ENCODE measurements at places on chromosomes 5 and 9.
A peak's percentile ranks its signal among the peaks of the same experiment; 100 is the strongest.

- DNase-seq, result no peak
Measured at GRCh38 chr9:28888806-28889205, 1315.5 kb upstream of the C9orf72 start.

DNA sequence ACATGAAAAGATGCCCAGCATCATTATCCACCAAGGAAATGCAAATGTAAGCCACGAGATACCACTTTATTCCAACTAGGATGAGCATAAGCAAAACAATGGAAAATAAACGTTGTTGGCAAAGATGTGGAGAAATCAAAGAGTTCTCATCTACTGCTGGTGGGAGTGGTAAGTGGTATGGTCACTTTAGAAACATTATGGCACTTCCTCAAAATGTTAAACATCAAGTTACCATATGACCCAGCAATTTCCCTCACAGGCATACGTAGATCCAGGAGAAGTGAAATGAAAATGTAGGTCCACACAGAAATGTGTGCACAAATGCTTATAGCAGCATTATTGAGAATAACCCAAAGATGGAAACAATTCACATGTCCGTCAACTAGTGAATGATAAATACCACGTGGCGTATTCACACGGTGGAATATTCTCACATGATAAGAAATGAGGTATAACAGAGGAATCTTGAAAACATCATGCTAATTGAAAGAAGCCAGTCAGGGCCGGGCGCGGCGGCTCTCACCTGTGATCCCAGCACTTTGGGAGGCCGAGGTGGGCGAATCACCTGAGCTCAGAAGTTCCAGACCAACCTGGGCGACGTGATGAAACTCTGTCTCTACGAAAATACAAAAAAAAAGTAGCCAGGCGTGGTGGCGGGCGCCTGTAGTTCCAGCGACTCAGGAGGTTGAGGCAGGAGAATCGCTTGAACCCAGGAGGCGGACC lies 16.4 kb upstream of the FLT4 start:
- no peak for DNase-seq

DNA sequence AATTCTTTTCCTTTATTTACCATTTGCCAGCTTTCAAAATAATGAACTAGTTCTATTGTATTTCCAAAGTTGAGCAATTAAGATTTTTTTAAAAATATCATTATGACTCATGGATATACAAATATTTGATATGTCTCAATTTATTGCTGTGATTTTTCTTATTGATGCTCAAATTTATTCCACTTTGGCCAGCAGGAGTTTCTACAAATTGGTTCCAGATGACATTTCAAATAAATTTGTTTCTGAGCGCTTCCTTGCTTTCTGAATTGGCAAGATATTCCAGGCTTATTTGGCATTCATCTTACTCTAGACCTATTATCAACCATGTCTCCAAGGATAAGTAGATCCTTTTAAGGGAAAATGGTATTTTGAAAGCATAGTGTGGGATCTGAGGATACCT lies 58.5 kb upstream of the TJP2 start:
- no peak for DNase-seq

GRCh38 chr5:62585751-62586150 lies 7.1 kb downstream of the LRRC70 start:
- DNase-seq, result no peak

- no peak for DNase-seq
Measured at GRCh38 chr9:84151640-84152039, 171.0 kb downstream of the RMI1 start.

- no peak for DNase-seq
Measured at GRCh38 chr5:5266297-5266696, 126.2 kb downstream of the ADAMTS16 start.

GRCh38 chr9:93132287-93132927 lies 1.6 kb downstream of the NINJ1 start:
- DNase-seq, result peak; percentile 38

DNA sequence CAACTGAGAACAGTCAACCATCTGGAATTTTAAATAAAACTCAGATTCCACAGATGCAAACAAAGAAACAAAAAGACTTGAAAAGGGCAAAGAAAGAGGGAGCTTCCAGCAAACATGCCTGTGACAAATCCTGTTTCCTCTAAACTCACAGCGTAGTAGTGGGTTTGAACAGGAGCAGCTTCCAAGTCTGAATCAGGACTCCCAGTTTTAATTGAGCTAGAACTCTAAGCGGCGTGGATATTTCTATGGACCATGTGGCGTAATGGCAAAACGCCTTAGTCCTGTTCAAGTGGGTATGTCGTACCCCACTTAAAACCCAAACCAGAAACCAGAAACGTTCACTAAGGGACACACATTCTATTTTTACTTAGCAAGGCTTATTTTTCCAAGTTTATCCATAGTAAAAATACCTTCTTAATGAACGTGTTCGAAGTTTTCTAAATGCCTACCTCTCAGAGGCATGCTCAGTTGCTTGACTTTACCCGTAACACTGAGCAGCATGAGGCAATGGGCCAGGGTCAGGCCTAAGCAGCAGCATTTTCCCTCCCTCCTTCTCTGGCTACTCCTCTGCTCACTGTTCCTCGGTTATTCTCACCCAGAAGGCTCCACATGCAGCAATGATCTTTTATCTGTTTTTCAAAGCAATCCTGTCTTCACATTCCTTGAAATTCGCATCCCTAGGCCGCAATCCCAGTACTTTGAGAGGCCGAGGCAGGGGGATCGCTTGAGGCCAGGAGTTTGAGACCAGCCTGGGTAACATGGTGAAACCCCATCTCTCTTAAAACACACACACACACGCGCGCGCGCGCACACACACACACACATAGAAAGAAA lies 77.9 kb downstream of the FNBP1 start:
- DNase-seq, result no peak

GRCh38 chr9:136542241-136543040 lies 3.4 kb downstream of the NOTCH1 start:
- no peak for DNase-seq

GRCh38 chr9:95896580-95896979 lies 21.1 kb downstream of the ERCC6L2 start:
- DNase-seq, result no peak

GRCh38 chr5:120260651-120261050 lies 203.4 kb upstream of the PRR16 start:
- no peak for DNase-seq

- DNase-seq, result no peak
Measured at GRCh38 chr5:83097689-83098231, 20.4 kb downstream of the XRCC4 start.

- peak; percentile 73 for DNase-seq
Measured at GRCh38 chr5:149793256-149793550, 63.1 kb downstream of the PPARGC1B start.

DNA sequence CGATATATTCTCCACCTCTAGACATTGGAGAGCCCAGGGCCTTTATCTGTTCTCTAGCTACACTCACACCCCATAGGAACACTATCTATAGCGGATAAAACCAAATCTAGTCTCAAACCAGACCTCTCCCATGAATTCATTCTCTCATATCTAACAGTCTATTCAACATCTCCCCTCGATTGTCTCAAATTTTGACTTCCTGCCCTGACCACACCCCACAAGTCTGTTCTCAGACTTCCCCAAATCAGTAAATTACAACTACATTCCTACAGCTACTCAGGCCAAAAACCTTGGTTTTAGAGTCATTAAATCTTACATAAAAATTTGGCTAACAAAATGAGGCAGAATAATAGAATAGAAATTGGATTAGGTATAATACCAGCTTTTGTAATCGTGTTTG lies 12.5 kb upstream of the SLC1A3 start:
- DNase-seq, result no peak

GRCh38 chr9:107488375-107489143 lies 1.0 kb downstream of the KLF4 start:
- DNase-seq, result peak; percentile 76

- no peak for DNase-seq
Measured at GRCh38 chr5:40976836-40977235, 67.5 kb downstream of the C7 start.

DNA sequence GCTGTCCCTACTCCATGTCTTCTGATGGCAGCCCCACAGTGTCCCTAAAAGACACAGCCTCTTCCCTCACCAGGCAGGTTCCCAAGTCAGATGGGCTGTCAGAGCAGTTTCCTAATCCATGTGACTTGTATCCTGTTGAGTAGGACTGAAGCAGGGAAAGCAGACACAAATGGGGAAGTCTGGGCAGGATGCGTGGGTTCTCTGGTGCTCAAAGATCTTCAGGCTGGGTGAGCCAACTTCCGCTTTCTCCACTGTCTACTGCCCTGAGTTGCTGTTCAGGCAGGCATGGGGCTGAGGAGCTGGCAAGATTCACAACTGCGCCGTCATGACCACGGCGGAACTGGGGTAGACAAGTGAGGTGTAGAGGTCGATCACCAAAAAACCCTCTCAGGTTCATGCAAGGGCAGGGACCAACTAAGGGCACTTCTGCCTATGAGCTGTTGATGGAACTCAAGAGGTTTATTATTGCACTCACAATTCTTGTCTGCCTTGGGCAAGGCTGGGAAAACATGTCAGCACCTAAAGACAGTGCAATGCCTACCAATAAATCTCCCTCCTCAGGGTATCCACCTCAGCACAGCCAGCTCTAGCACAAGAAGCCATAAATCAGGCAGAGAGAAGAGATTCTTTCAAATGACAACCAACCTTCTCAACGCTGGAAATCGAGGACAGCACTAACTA lies 83.4 kb downstream of the RAPGEF1 start:
- DNase-seq, result peak; percentile 99

GRCh38 chr9:117034866-117035265 lies 347.8 kb downstream of the TRIM32 start:
- peak; percentile 4 for DNase-seq

DNA sequence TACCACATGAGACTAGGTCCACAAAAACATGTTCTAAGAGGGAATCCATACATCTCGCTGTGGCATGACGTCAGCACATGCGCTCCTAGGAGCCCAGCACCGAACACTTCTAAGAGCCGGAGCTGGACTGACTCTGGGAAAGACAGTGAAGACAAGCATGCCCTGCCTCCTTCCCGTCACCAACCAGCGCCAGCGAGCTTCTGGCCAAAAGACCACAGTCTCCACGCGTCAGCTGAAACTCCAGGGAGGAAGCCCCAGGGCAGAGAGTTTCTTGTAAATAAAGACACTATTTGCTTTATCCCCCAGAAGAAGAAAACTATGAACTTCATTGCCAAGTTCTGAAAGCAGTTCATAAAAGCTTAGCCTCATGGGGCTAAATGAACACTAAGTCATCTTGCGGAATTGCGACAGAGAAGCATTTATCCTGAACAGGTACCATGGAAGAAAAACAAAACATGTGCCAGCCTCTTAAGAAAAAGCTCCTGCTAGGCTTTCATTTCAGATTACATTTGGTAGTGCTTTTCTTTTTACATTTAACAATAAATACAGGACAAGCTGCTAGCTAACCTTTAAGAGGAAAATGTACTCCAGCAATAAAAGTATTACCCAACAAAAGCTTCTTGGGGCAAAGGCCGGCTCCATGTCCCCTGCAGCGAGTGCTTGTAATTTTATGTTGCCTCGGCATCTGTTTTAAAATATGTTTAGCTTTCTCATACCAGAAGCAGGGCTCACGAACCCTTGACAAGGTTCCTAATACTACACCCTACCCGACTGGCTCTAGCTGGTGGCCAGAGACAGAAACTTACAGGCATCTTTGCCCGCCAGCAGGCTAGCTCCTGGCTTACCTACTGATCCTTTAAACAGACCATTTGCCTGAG lies 96.5 kb downstream of the PRRT1B start:
- DNase-seq, result no peak

- no peak for DNase-seq
Measured at GRCh38 chr5:89847743-89848142, 561.8 kb downstream of the CETN3 start.

- no peak for DNase-seq
Measured at GRCh38 chr5:139378941-139379361, 4.1 kb downstream of the SLC23A1 start.

GRCh38 chr9:2023532-2023931 lies 8.4 kb downstream of the SMARCA2 start:
- DNase-seq, result peak; percentile 38

DNA sequence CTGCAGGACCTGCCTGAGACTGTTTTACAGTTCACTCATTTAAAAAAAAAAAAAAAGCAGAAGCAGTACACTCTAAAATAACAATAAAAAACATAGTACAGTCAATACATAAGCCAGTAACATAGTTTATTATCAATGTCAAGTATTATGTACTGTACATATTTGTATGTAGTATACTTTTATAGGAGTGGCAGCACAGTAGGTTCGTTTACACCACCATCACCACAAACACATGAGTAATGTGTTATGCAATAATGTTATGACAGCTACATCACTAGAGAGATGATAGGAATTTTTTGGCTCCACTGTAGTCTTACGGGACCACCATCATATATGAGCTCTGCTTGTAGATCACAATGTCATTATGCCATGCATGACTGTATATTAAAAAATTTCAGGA lies 462.8 kb downstream of the ISL1 start:
- DNase-seq, result no peak

DNA sequence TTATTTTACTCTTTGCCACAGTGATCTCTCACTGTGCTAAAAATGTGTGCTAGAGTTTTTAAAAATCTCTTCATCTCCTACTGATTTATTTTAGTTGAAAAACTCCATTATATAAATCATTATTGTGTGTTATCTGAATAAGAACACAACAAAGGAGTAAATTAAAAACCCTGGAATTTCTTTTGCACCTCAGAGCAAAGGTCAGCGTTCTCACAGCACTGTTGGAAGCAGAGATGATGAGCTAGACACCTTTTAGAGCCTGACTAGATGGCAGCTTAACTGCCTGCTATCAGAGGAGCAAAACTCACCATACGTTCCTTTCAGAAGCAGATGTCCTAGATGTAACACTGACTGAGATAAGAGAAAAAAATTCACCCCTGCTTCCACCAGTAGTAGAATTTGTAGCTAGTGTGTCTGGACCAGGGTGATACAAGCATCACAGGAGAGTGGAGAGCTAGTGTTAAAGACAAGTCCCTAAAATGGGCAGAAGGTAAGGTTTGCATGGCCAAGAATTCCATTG lies 147.1 kb downstream of the ENTREP1 start:
- no peak for DNase-seq

DNA sequence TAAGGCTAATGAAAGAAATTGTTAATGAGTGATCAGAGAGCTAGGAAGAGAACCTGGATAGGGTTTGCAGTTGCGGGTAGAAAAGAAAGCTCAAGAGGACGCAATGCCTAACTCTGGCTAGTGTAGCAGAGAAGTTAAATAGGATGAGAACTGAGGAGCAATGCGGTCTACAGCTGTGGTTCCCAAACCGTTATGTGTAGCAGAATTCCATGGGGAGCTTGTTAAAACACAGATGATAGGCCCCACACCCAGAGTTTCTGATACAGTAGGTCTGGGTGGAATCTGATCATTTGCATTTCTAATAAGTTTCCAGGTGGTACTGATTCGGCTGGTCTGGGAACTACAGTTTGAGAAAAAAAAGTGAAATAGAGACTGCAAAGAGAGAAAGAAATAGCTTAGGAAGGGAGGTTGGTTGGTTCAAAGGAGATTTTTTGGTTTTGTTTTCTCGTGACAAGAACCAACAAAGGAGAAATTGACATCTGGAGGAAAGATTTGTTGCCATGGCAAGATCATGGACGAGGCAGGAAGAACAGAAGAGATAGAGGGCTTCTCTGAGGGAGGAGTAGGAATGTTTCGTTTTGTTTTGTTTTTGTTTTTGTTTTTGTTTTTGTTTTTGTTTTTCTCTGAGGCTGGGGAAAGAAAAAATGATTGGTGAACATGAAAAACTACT lies 276.1 kb downstream of the ARRDC3 start:
- DNase-seq, result no peak

- DNase-seq, result no peak
Measured at GRCh38 chr9:121808781-121809180, 157.3 kb downstream of the DAB2IP start.

Data from suppressor macrophage treated with lipopolysaccharide for 1 hour (primary cell).